CD4-positive, alpha-beta memory T cell (primary cell): ENCODE measurements at places on chromosomes 1 and 21.

DNA sequence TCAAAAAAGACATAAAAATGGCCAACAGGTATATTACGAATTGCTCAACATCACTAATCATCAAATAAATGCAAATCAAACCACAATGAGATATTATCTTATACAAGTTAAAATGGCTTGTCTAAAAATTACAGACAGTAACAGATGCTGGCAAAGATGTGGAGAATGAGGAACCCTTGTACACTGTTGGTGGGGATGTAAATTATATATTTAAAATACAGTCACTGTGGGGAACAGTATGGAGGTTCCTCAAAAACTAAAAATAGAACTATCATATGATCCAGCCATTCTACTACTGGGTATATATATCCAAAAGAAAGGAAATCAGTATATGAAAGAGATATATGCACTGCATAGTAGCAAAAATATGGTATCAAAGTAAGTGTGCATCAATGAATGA is 1037.2 kb upstream of the B3GALT2 start:
- no peak for DNase-seq

DNA sequence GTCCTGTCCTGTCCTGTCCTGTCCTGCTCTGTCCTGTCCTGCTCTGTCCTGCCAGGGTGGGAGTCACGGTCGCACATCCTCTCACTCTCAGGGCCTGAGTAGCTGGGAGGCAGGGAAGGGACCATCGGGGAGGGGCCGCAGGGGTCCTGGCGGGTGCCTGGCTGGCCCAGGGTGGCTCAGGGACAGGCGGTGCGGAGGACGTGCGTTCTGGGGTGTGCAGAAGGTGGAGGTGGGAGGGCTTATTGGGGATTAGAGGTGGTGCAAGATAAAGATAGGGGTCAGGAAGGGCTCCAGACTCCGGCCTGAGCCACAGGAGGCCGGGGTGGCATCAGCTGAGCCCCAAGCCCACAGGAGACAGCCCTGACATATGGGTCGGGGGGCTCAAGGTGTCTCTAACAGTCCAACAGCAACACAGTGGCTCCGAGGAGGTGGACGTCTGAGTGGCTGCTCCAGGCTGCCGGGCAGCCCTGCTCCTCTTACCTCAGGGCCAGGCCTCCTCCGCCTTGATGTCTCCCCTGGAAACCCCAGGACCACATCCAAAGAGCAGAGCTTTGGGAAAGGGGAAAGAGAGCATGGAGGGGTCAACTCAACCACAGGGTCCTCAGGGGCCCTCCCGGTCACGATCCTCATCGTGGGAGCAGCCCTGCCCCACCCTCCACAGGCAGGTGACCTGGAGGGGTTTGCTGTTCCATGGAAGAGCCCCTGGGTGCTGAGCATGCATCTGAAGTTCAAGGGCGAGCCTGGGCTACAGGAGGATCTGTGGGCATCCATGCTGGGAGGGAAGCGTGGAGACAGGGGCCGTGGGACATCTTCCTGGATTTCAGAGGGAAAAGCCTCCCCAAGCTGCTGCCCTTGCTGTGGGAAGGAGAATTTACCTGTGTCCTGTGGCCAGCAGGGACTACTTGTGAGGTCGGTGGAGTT is 39.6 kb upstream of the ADARB1 start:
- peak; percentile 29 for DNase-seq

DNA sequence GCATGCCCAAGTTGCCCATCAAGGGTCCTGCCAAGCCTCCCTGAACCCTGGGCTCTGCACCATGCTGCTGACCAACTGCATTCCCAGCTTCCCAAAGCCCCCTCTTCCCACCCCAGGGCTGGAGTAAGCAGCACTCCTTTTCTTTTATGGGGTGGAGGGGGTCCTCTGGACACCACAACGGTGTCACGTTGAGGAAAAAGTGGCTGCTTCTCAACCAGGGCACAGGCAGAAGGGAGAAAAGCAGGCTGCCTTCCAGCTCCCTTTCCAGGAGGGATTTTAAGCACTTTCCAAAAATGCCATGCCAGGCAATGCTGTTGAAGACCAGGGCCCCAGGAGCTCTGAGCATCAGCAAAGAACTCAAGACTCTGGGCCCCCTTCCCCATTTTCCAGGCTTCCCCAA is 691 bp downstream of the RIMS3 start:
- DNase-seq: no peak

- DNase-seq: no peak
These were observed 13.4 kb upstream of the NES start for GRCh38 chr1:156690675-156691036.

GRCh38 chr1:245537992-245538391 is 383.2 kb downstream of the KIF26B start:
- no peak for DNase-seq

DNA sequence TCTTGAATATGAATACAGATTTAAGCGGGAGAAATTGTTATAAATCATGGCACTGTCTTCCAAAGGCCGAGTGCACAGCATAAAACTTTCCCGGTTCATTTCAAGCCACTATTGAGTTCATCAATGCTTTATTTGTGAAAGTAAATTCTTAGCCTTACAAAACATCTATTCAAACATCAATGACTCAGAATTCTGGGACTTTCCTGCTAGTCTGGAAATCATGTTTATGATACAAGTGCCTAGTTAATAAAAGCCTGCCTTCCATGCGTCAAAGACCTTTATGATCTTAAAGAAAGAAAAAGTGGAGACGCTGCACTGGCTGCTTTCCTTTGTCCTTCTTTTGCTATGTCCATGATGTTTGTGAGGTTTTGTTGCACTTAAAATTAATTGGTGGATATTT is 137.7 kb downstream of the SETD4 start:
- no peak for DNase-seq

- no peak for DNase-seq
These were observed 41.5 kb downstream of the KRTAP10-1 start for GRCh38 chr21:44498280-44499210.
